NCI-H1092 (cell line): ENCODE measurements at places on chromosomes 6 and 20.

GRCh38 chr6:127192911-127193541 lies 73.6 kb upstream of the RNF146 start:
- DNase-seq: no peak

GRCh38 chr6:85137865-85138264 lies 312.0 kb upstream of the NT5E start:
- no peak for DNase-seq

DNA sequence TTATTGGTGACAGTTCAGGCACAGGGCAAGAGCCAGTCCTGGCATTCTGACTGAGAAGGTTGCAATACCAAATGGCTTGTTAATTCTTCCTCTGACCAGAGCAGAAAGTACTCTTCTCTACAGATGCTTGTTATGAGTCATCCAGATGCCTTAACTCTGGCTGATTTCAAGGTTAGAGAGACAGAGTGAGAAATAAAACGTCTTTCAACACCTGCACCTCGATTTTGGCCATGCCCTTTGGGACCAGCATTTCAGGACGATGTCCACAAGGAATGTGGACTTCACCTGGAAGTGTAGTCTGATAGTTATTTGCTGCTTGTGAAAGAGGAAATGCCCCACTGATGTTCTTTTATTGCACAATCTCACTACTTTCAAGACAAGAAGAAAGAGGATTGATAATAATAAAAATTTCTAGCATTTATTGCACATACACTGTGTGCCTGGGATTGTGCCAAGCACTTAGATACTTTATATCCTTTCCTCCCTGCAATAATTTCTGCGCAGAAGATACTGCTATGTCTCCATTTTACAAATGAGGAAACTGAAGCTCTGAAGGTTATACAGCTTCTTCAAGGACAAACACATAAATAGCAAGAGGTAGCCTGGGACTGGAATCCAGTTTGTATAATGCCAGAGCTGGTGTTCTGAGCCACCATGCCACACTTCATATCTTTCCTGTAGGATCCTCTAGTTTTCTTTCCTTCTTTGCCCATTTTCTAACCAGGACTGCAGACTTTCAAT lies 33.5 kb upstream of the MCM3 start:
- no peak for DNase-seq

DNA sequence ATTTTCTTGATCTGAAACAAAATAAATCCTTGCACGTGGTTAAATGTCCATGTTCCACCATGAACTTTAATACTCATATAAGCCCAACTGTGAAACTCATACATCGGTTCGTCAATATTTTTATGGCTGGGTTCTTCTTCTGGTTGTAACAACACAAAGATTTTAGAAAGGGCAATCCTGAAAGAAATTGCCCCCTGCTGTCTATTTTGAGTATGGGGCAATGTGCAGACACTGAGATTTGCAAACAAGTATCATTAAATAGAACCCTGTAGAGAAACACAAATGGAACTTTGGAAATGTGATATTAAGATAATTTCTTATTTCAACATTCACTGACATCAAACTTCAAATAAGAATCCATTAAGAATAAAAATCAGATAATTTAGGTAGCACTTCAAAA lies 80.2 kb upstream of the PHACTR1 start:
- DNase-seq: no peak

- no peak for DNase-seq
Observed at GRCh38 chr6:115969930-115970273, 90.8 kb downstream of the FRK start.

- DNase-seq: no peak
Observed at GRCh38 chr20:2799688-2800520, 523 bp downstream of the CPXM1 start.

- no peak for DNase-seq
Observed at GRCh38 chr6:159121486-159121885, 47.7 kb upstream of the FNDC1 start.

DNA sequence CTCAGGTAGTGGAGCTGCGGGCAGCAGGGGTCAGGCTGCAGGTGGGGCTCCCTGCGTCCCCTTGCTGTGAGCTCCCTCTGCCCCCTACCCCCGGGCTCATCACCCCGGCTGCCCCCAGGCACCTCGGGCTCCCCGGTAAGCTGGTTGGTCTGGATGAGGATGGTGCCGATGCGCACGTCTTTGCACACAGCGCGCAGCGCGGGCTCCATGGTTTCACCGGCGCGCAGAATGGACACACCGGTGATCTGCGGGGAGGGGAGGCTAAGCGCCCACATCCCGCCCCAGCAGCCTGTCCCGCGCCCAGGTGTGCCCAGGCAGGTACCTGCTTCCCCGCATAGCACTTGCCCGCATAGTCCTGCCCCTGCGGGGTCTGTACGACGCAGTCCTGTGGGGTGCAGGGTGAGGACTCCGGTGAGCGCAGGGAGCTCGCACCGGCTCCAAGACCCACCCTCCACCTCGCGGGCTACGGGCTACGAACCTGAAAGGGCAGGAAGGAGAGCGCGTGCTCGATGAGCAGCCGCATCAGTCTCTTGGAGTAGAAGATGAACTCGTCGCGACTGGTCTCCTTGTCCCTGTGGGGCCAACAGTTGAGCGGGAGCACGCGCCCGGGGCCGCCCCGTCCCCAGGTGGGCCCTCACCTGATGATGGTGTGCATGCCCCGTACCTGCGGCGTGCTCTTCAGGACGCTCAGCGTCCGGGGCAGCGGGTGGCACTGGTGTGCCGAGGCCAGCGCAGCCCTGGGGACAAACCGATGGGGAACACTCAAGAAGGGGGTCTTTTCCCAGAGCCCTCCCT lies 15.5 kb downstream of the UCKL1 start:
- DNase-seq: no peak

GRCh38 chr20:21303872-21304586 lies 898 bp downstream of the XRN2 start:
- DNase-seq: no peak

DNA sequence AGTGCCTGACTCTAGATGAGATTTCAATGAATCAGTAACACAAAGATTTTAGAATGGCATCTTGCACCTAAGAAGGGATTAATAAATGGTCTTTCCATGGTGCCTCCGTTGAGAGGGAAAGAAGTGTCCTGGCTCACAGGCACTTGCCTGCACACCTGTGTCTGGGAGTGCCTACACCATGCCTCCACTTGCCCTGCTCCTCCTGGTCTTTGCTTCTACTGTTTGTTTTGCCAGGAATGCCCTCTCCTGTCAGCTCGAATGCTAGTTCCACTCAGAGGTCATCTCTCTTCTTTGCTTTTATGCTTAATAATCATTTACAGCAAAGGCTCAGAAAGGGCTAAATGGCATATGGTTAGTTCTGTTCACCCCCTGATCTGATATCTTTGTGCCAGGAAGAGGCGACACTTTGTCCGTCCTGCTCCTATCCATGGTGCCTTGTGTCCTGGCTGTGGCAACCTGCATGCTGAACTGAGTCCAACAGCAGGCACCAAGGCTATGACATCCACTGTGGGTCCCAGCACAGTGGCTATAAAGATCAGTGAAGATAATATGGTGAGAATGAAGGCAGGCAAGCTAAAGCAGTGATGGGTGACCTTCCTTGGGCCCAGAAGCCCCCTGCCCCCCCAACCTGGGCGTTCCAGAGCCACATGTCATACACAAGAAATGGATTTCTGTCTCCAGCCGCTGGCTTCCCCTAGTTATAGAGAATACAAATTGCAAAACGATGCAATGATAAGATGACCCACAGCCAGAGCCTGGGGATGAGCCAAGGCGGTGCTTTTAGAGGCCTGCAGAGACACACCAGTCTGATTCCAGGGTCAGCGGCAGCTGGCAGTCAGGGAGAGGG lies 1.4 kb downstream of the C6orf132 start:
- no peak for DNase-seq

GRCh38 chr6:76275746-76276145 lies 203.3 kb upstream of the IMPG1 start:
- no peak for DNase-seq
